ENCODE measurements at places on chromosomes 12 and 14.

DNA sequence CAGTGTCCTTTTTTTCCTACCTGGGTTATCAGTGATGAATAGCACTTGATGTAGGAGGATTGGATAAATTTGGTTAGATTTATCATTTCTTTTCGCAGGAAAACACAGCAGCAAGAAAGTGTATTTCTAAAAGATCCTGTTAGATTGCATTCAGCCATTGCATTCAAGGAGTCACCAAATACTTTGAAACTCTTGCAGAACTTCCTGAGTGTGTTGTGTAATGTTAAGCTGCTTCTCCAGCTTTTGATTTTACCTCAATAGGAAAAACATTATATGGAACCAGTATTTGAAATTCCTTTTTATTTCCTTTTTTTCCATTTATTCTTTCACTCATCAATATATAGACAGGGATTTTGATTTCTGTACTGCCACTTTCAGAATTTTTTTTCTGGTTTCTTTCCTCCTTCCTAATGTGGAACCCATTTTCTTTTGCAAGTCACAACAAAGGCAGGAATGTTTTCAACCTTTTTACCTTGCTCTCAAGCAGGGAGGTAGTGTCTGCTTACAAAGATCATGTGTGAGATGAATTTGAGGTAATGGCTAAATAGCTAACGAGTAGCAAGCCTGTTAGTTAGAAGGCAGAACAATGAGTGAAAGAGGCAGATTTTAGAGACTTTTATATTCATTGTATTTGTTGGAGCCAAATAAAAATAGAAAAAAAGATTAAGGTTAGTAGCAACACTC, 56.2 kb downstream of the PPHLN1 start:
- DNase-seq: no peak

DNA sequence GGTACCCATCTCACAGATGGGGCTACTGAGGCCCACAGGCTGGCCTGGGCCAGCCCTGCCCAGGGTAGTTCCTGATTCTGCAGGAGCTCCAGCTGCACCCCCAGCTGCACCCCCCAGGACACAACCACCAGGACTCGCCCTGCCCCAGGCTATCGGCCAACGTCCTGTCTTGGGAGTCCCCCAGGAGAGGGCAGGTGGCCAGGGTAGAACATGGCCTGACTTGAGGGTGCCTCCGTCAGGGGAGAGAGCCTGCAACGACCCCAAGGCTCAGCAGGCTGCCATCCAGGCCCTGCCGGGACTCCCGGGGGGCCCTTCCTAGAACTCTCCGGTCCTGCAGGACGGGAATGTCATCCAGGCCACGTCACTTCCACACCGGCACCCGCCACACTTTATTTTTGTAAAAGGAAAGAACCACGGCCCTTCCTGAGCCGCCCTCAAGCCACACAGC, 15.8 kb downstream of the JAG2 start:
- peak; percentile 67 for DNase-seq

DNA sequence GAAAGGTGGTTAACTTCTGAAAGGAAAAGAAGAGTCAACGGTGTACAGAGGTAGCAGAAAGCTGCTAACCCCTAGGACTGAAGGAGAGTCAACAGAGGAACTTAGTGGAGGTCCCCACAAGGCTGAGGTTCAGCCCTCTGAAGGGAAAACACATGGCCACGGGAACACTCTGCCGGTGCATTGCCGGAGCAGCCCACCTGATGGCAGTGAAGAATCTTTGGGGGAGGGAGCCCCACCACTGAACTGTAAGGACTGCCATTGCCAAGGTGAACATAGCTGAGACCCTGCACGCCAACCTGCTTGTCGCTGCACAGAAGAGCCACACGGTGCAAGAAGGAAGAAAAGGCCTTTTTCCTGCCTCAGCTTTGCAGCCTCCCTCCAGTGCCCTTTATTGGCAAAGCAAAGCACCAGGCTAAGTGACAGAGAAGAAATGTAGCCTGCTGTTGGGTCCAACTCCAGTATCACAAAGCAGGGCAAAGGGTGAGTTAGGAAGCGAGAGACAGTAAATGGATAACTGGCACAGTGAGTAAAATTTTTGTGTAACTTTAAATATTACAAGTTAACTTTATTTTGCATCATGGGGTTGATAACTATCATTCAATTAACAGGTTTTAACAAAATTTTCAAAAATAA, 76.9 kb downstream of the LIN52 start:
- DNase-seq: no peak

- DNase-seq: no peak
Measured at GRCh38 chr12:10075451-10075850, 23.3 kb downstream of the CLEC1A start.

DNA sequence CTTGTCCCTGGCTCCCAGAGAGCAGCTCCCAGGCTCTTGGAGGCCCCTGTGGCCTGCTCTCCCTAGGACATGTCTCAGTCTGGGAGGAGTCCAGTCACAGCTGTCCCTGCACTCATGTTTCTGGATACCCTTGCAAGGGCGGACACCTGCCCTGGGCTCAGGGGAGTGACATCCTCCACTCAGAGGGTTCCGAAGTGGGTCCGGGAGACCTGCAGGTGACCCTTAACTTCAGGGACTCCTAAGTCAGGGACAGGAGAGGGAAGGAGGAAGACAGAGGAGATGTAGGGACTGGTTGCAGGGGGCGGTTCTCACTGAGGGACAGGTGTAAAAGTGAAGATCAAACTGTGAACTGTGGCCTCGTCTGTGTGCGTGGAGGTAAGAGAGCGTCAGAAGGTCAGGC, 37.6 kb downstream of the CACNA2D4 start:
- DNase-seq: no peak

- no peak for DNase-seq
Measured at GRCh38 chr12:77232045-77232444, 166.7 kb upstream of the E2F7 start.

DNA sequence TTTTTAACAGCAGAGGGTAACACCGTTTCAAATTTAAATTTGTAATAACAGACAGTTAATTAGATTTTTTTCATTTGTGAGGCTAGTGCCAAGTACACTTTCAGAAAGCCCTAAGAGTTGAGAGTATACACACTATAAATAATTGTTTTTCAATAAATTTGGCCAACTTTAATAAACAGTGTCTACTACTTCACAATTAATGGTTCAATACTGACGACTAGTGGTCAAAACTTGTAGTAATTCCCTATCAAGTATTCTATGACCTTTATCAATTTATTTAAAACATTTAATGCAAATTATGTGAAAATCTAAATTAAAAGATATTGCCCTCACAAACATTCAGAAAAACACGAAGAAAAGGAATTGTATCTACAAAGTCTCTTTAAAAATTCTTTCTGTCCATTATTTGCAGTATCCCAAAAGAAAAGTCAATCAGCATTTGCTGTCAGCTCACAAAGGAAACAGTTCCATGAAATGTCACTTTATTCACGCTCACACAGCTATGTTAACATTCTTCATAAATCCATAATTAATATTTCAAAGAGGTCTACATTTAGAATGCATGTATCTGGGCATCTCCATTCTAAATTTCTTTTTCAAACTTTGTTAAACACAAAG, 91.2 kb downstream of the CEP128 start:
- no peak for DNase-seq

DNA sequence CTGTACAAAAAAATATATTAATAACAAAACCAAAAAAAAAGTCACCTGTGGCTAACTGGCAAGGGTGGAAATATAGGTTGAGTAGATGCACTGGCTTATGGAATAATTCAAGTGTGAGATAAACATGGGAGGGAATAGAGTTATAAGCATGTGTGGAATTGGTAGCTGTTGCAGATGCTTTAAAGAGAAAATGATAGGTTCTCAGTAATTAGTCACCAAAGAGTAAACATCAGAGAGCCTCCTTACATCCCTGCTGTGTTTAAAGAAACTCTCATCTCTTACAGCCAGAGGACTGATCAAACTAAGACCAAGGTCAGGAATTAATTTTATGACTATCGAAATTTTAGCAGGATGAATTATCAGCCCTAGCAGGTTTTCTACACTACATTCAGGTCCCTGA, 70.5 kb downstream of the EGLN3 start:
- no peak for DNase-seq

DNA sequence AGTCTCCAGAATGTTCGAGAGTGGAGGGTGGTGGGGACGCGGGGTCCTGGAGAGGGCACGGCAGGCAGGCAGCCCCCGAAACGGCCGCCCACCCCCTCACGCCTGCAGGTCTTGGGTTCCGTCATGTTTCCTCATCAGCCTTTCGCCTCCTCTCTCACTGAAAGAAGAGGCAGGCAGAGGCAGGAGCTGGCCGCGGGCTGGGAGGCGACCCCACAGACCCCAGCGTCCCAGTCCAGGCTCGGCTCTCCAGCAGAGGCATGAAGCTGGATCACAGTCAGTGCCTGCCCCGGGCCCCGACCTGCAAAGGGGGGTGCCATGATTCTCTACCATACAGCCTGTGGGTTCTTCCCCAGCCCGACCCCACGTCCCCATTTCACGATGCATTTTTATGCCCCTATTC, 13.4 kb downstream of the GALNT9 start:
- DNase-seq: no peak

DNA sequence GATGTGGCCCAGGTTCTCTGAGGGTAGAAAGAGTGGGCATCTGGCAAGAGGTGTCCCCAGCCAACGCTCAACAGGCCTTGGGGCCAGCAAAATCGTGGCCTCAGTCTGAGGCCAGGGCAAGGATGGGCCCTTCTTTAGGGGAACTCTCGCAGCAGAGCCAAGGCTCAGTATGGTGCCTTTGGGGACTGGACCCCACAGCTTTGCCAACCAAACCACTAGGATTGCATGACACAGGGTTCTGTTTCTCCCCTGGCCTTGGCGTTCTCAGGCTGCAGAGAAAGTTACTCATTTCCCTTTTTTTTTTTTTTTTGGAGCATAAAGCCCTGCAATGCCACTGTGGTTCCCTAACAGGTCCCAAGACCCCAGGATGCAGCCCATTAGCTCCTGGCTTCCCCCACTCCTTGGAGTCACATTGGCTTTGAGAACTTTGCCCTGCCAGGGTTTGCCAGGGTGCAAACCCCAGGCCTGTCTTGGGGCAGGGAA, 100.6 kb downstream of the LGMN start:
- DNase-seq: no peak

- DNase-seq: no peak
Measured at GRCh38 chr12:664779-665092, 1.5 kb upstream of the NINJ2 start.

DNA sequence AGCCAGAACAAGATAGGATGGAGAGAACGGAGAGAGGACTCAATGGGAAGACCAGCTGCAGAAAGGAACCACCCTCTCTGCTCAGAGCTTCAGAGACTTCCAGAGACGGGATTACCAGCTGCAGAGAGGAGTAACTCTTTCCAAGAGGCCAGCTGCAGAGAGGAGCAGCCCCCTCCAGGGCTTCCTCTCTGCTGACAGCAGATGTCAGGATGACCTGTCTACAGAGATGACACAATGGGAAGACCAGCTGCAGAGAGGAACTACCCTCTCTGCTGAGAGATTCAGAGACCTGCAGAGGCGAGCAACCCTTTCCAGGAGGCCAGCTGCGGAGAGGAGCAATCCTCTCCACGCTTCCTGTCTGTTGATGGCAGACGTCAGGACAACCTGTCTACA, 61.8 kb downstream of the KLRG1 start:
- no peak for DNase-seq

GRCh38 chr12:53355121-53355520, 19.0 kb upstream of the SP7 start:
- no peak for DNase-seq

DNA sequence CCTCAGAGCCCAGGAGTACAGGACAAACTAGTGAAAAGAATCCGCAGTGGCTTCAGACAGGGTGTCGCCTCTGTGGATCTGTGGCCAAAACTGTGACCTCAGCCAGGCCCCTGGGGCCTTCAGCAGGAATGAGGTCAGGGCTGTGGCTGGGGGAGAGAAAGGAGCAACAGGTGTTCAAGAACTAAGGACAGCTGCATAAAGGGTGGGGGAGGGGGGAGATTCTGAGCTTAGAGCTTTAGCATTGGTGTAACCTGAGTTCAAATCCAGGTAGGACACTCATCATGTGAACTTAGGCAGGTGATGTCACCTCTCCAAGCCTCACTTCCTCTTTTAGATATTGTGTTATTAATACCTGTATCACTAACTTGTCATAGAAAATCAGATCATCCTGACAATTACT, 40.9 kb upstream of the CORO1C start:
- no peak for DNase-seq
